Left ventricle myocardium superior (tissue), 1 donor: ENCODE measurements at places on chromosomes 7 and 10.

DNA sequence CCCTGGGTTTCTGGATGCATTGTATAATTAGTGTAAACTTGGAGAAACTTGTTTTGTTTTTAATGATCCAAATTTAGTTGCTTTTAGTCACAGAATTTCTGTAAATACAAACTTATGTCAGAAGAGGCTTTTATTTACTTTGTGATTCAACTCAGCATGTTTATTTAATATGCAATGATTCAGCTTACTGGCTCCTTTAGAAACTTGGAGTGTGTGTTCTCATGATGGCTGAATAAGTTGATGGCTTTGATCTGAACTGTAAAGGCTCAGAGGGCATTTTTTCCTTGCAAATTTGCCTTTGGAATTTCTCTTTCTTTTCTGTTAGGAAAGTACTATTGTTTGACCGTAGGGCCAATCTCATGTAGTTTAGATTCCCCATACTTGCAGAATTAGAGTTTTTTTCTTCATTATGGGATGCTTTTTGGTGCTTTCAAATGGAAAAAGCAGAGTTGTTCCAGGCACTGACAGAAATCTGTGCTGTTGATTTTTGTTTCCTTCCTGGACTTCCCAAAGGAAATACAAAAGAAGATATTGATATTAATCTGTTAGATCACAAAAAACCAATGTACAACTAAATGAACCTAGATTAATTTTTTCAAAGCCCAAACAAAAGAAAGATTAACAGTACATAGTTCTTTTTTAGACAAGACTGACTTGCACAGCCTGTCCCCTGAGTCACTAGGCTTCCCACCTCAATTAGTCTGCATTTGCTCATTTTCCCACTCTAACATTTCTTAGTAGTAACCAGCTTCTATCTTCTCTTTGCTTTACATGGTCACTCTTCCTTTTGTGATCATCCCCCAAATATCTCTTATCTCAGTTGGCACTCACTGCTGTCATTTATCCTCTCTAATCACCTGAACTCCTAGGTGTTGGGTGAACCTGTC lies 96.8 kb upstream of the AGR3 start:
- DNase-seq = no peak

- no peak for DNase-seq
Observed at GRCh38 chr7:124566583-124566982, 199.0 kb downstream of the GPR37 start.

DNA sequence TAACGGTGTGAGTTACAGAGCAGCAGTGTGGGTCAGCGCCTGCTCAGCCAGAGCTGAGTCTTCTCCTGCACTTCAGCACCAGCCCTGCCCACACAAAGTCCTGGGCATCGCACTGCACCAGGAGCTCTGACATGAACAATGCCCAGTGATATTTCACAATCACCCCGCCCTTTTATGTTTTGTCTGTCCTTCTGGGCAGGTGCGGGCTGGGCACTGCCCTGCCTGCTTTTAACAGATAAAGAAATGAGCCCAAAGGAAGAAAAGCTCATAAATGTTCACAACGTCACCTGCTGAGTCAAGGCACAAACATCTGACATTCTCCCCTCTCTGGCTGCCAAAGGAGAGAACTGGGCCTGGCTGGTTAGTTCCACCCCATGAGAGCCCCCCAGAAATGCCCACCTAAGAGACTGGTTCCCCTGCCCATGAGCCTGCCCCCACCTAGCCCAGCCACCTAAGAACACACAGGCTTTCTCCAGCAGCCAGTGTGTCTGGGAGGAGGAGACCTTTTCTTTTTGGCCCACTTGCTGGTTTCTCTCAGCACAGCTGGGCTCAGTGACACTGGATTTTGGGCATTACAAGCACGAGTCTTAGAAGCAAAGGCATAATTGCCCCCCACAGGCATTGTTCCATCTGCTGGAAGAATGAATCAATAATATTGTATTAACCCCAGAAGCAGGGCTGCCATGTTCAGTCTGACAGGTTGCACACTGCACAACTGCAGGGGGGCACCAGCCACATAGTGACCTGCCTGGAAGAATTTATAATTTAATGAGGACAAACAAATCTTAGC lies 22.3 kb downstream of the CALML3 start:
- no peak for DNase-seq

- no peak for DNase-seq
Observed at GRCh38 chr10:94042001-94042833, 48.5 kb downstream of the PLCE1 start.

- DNase-seq = no peak
Observed at GRCh38 chr7:83036130-83036529, 126.6 kb downstream of the PCLO start.

DNA sequence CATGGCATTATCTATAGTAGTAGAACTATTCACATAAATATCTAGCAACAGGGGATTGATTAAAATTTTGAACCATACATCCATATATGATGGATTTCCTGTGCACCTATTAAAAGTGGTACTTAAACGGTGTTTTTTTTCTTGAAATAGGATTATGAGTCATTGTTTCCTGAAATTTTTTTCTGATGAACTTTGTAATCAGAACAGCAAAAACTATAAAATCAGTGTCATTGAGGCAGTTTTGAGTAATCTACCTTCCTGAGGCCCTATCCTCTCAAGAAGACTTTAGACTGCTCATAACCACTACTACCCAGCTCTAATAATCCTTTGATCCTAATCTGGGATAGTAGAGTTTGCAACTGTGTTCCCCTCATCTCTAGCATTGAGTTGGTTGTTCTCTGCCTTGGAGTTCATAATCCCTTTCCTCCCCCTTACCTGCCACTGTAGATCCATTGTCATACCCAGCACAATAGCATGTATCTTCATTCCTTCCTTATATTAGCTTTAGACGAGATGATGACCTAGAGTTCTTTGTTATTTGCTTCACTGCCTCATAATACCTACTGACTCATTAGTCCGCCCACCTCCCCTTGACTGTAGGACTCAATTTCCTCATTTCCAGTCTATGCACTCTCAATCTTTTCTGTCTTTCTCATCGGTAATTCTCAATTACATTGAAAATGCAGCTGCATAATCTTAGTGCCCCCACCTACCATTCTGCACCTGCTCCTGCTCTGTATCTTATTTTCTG lies 133.4 kb downstream of the LRRC4 start:
- no peak for DNase-seq

DNA sequence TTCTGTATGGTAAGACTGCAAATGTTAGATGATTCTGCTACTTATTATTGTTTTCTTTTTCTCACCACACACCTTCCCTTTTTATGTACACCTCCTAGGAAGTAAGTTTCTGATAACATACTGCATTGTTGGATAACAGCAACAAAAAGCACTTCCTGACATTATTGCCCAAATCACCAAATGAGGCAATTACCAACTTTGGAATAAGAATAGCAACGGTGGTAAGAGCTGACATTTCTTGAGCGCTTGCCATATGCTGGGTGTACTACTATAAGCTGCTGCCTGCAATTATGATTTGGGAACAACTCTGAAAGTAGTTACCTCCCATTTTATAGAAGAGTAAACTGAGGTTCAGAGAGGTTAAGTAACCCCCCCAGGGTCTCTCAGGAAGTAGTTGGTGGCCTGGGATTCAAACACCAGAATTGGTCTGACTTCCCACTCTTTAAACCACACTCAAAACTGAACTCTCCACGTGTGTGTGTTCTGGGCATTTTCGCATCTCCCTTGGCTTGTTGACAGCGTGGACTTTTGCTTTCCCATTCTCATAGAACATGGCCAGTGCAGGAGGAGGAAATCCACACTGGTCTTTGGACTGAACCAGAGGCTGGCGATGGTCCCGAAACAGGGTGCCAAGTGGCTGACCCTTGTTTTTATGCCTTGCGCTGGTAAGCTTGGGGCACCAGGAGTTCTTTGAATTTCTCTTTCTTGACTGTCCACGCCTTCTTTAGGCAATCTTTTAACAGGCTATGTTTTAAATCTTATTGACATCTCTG lies 71.4 kb downstream of the TCF7L2 start:
- no peak for DNase-seq

DNA sequence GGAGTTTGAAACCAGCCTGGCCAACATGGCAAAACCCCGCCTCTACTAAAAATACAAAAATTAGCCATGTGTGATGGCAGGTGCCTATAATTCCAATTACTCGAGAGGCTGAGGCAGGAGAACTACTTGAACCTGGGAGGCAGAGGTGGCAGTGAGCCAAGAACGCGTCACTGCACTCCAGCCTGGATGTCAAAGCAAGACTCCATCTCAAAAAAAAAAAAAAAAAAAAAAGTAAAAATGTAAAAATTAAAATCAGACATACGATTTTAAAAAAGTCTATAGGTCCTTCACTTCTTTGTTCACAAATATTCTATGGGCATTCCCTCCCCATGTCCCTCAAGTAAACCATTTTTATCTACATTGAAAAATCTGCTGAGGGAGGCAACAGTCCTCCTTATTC lies 34.9 kb upstream of the TLL2 start:
- DNase-seq = peak; percentile 68

DNA sequence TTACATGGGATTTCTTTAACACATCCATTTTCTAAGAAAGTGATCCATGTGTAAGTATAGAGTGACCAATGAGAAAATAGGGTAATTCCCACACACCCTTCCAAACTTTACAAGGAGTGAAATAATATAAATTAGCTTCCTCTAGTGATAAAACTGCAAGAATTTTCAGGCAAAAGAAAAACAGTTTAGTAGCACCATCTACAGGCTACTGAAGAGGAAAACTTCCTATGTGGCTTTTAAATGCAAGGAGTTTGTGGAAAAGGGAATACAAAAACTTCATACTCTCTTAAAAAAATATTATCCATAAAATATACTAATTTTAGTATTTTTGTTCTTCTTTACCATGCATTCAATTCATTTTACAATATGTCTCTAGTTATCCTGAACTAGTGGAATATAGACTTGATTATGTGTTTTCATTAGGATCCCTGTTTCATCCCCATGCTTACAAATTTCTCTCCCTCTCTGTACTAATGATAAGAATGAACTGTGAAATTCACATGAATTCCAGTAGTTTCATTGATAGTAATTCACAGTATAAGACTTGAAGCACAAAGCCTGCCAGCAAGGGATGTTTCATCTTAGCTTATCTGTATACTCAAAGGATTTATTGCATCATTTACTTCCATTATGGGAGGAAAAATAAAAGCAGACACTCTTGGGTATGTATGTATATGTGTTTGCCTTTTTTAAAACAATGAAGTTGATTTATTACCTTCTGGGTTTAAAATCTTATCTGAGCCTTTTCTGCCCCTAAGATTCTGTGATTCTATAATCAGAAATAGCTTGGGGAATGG lies 442.9 kb downstream of the AUTS2 start:
- no peak for DNase-seq

GRCh38 chr7:25391961-25392587 lies 163.8 kb upstream of the NPVF start:
- no peak for DNase-seq

DNA sequence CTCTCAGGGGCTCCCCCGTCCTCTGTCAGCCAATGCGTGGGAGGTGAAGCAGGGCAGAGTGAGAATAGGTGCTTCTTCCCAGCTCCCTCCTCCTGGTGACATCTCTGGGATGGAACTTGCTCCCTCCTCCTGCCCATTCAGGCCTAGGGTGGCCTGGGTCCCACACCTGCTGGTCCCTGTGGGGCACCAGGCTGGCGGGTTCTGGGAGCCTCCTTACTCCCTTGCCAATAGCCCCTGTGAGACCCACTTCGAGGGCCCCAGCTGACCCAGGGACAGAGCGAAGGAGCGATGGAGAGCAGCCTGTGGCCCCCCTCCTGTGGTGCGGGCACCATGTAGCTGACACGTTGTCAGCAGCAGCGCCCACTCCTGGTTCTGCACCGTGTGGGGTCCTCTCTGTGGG lies 512.6 kb downstream of the GLRX3 start:
- no peak for DNase-seq

GRCh38 chr10:668786-669485 lies 20.5 kb downstream of the DIP2C start:
- DNase-seq = no peak

GRCh38 chr10:21150166-21150565 lies 253.1 kb upstream of the NEBL start:
- DNase-seq = no peak

DNA sequence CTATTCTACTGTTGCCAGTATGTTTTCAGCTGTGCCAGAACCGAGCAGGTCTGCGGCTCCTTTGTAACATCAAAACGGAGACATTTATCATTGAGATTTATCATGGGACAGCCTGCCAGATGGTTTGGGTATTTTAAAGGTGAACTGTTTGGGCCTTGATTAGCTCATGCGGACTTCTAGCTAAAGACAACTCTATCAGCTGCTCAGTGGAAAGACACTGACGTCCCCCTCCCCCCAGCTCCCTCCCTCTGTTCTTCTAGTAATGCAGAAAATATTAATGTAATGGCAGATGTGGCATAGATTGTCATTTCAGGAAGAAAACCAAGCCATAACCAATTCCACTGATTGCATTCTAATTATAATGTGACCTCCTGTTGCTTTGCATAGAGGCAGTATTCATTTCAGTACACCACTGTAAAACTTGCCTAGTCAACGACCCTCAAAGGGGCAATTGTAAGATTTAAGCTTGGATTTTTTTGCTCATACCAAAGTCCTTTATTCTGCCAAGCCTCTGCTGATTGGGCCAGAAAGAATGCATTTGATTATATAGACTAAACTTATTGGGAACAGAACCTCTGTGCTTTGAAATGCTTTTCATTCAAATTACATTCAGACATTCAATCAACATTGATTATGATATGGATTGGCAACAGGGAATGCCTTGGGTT lies 966.8 kb downstream of the LRMDA start:
- DNase-seq = no peak

- no peak for DNase-seq
Observed at GRCh38 chr10:34430685-34431084, 384.4 kb downstream of the PARD3 start.

DNA sequence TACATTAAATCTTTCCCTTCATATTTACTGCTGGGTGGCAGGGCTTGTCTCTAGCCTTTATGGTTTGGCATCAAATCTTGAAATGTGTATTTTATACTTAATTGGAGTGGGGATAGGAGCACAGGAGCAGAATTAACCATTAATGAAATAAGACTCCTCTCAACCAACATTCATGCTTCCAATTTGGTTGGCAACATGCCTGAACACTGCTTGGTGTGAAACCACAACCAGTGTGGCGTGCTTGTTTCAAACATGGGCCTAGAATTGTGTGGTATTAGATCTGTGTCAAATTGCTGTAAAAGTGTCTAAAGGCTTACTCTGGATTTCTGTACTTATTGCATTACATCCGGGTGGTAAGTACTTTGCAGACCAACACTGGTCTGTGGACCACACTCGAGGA lies 25.1 kb upstream of the VPS41 start:
- DNase-seq = no peak

GRCh38 chr10:83809001-83809400 lies 330.3 kb upstream of the GHITM start:
- no peak for DNase-seq
